ENCODE measurements at places on chromosomes 5 and 9. TPM values are rescaled to one million over a fixed set of nuclear protein-coding genes. Genes with fewer than 3 reads are reported as not detected.

- peaks cover 8% of the 10 kb centered on the region for H3K4me1 ChIP-seq
- H3K27me3 ChIP-seq: no peaks in the 10 kb centered on the region
- peaks cover 2% of the 10 kb centered on the region for H3K36me3 ChIP-seq
These were observed 10.2 kb downstream of the ZNF169 start for GRCh38 chr9:94269264-94269663.

DNA sequence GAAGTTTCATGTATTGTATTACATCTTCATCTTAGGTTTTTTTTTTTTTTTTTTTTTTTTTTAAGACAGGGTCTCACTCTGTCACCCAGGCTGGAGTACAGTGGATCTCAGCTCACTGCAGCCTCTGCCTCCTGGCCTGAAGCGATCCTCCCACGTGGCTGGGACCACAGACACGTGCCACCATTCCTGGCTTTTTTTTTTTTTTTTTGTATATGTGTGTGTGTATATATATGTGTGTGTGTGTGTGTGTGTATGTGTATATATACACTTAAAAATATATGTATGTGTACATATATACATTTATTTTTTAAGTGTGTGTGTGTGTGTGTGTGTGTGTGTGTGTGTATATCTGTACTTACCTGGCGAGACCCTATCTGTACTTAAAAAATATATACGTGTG is 6.6 kb downstream of the DMXL1 start:
- no peak overlapping the region for H3K4me3 ChIP-seq
- H3K27ac ChIP-seq: no peak overlapping the region
- no peaks in the 10 kb centered on the region for H3K27me3 ChIP-seq
- no peak for DNase-seq
- peaks cover 6% of the 10 kb centered on the region for H3K36me3 ChIP-seq

DNA sequence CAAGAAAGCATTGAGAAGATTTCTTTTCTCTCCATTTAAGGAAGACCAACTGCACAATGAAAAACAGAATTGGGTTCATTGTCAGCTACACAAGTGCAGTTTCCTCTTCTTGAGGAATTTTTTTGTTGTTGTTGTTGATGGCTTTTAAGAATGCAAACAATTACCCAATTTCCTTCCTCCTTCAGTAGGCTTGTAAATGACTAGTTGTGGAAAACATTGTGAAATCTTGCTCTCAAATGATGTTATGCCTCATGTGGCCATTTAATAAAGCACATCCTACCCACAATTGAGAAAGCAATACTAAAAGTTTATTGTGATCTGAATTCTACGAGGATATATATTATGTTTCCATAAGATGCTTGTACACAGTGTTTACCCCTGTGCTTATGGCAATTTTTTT is 171.6 kb downstream of the FAM174A start:
- no peak for DNase-seq
- H3K36me3 ChIP-seq: no peaks in the 10 kb centered on the region
- H3K4me3 ChIP-seq: no peak overlapping the region
- peaks cover 4% of the 10 kb centered on the region for H3K27me3 ChIP-seq

DNA sequence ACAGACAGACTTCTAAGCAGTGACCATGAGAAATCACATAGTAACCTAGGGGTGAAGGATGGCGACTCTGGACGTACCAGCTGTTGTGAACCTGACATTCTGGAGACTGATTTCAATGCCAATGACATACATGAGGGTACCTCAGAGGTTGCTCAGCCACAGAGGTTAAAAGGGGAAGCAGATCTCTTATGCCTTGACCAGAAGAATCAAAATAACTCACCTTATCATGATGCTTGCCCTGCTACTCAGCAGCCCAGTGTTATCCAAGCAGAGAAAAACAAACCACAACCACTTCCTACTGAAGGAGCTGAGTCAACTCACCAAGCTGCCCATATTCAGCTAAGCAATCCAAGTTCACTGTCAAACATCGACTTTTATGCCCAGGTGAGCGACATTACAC is 38.0 kb upstream of the CCDC152 start:
- peaks cover 6% of the 10 kb centered on the region for H3K27me3 ChIP-seq
- no peak overlapping the region for H3K27ac ChIP-seq
- H3K4me1 ChIP-seq: peaks cover 14% of the 10 kb centered on the region
- no peak for DNase-seq

- no peaks in the 10 kb centered on the region for H3K4me1 ChIP-seq
- H3K36me3 ChIP-seq: no peaks in the 10 kb centered on the region
- H3K27ac ChIP-seq: no peak overlapping the region
- DNase-seq: no peak
- H3K27me3 ChIP-seq: peaks cover 20% of the 10 kb centered on the region
These were observed 237.4 kb downstream of the GOLPH3 start for GRCh38 chr5:31936683-31937082.

DNA sequence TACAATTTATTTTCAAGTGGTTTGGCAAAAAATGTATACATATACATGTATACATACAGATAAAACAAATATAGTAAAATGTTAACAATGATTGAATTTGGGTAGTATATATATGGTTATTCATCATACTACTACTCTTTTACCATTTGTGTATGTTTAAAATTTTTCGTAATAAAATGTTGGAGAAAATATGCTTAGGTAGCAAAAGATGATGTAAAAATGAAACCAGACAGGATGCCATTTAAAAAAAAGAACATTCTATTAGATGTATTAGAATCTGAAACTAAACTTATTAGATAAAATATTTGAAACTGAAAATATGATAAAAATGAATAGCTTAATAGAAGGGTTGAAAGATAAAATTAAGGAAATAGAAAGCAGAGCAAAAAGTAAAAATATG is 144.9 kb upstream of the FER start:
- no peak overlapping the region for H3K27ac ChIP-seq
- H3K36me3 ChIP-seq: no peaks in the 10 kb centered on the region
- no peak for DNase-seq
- peaks cover 4% of the 10 kb centered on the region for H3K4me1 ChIP-seq
- H3K27me3 ChIP-seq: peaks cover 21% of the 10 kb centered on the region

DNA sequence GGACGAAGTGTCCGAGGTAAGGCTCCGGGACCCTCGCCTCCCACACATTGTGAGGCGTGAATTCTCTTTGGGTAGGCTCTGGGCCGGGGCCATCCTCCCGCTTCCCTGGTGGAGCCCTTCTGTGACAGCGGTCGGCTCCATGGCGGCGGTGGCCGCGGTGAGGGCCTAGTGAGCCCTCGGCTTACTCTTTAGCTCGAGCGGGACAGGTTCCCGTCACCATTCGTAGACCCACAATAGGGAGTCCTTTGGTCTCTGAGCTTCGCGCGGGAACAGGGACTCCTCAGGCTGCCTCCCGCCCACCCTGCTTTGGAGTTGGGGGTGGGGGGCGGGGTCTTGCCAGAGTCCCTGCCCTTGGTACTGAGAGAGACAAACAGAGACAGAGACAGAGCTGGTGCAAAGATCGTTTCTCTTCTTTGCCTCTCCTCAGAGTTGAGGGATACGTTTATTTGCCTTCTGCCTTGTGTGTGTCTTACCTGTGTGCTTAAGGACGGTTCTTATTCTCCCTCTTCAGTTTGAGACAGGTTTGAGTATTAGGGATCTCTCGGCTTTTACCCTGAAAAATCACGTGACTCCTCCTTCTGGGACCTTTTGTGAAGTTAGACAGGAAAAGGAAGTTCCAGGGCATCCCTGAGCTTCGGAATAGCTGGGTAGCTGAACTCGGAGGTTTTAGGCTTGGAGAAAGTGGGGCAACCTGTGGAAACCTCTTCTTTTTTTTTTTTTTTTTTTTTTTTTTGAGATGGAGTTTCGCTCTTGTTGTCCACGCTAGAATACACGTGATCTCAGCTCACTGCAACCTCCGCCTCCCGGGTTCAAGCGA is 833 bp downstream of the ANKHD1 start:
- DNase-seq: peak; percentile 48
- H3K36me3 ChIP-seq: no peaks in the 10 kb centered on the region
- H3K4me3 ChIP-seq: no peak overlapping the region
- no peak overlapping the region for H3K27ac ChIP-seq

DNA sequence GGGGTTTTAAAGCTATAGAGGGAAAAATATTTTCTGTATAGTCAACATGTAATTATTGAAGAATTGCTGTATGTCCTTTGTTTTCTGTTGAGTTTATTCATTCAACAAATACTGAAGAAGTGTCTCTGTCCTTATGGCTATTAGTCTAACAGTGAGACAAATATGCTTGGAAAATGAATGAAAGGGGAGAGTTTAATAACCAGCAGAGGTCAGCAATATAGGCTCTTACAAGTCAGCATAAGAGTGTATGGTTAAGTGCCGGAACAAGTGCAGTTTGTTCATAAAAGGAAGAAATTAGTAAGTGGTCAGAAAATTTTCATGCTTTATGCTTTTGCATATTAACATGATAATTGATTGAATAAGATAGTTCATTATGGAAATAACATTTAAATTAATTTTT is 3.6 kb downstream of the SCAMP1 start:
- no peaks in the 10 kb centered on the region for H3K36me3 ChIP-seq
- no peak for DNase-seq
- peaks cover 36% of the 10 kb centered on the region for H3K4me1 ChIP-seq
- H3K4me3 ChIP-seq: no peak overlapping the region
- no peaks in the 10 kb centered on the region for H3K27me3 ChIP-seq

DNA sequence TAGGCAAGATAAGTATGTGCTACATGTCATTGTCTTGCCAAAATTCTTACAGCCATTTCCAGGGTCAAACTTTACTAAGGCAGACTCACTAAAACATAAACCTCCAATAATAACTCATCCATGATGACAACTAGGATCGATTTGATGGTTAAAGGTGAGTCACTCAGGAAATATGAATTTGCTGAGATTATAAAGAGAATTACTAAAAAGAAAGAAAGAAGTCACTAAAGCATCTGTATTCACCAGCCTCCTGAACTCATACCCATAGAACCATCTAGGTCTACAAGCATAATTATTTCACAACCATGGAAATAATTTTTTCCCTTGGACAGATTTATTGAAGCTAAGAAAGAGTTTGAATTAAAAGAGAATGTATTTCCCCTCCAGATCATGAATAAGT is 258.6 kb downstream of the TLE1 start:
- no peak for DNase-seq
- H3K4me1 ChIP-seq: no peaks in the 10 kb centered on the region
- no peak overlapping the region for H3K4me3 ChIP-seq
- no peaks in the 10 kb centered on the region for H3K36me3 ChIP-seq
- H3K27ac ChIP-seq: no peak overlapping the region

- H3K27me3 ChIP-seq: no peaks in the 10 kb centered on the region
- H3K27ac ChIP-seq: no peak overlapping the region
- no peak for DNase-seq
These were observed 29.6 kb upstream of the TESK1 start for GRCh38 chr9:35575478-35575877.

- no peak for DNase-seq
- peaks cover 14% of the 10 kb centered on the region for H3K4me1 ChIP-seq
- no peak overlapping the region for H3K27ac ChIP-seq
- H3K27me3 ChIP-seq: peaks cover 22% of the 10 kb centered on the region
These were observed 265.2 kb downstream of the MAST4 start for GRCh38 chr5:66861402-66861801.

DNA sequence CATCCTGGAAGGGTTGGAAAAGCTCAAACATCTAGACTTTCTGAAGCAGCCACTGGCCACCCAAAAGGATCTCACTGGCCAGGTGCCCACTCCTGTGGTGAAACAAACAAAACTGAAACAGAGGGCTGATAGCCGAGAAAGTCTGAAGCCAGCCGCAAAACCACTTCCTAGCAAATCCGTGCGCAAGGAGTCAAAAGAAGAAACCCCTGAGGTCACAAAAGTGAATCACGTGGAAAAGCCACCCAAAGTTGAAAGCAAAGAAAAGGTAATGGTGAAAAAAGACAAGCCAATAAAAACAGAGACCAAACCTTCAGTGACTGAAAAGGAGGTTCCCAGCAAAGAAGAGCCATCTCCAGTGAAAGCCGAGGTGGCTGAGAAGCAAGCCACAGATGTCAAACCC is 87.6 kb downstream of the MAP1B start:
- no peak overlapping the region for H3K27ac ChIP-seq
- no peak for DNase-seq
- H3K4me3 ChIP-seq: peak overlapping the region; percentile 1
- peaks cover 31% of the 10 kb centered on the region for H3K27me3 ChIP-seq
- H3K36me3 ChIP-seq: no peaks in the 10 kb centered on the region
- peaks cover 10% of the 10 kb centered on the region for H3K4me1 ChIP-seq

DNA sequence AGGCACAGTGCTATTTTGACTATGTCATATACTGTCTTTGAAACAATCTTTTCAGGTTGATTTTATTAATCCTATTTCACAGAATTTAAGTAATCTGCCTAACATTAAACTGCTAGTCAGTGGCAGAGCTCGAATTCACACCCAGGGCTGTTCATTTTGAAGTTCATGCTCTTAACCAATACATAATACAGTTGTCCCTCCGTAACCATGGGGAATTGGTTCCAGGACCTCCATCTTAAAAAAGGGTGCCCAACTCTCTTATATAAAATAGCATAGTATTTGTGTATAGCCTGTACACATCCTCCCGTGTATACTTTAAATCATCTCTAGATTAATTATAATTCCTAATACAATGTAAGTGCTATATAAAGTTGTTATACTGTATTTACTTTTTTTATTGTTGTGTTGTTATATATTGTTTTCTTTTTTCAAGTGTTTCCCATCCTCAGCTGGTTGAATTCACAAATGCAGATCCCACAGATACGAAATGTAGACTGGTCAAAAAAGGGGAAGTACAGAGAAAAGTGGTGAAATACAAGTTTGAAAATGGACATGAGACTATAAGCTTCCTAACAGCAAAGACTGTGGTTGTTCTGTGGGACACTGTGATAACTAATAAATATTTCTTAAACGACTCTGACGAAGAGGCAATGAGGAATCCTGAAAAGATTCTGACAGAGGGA is 18.3 kb downstream of the RFX3 start:
- H3K27ac ChIP-seq: peak overlapping the region; percentile 93
- no peaks in the 10 kb centered on the region for H3K27me3 ChIP-seq
- no peak overlapping the region for H3K4me3 ChIP-seq
- peaks cover 22% of the 10 kb centered on the region for H3K4me1 ChIP-seq
- no peak for DNase-seq

GRCh38 chr5:142857405-142857804 is 87.2 kb downstream of the ARHGAP26 start:
- H3K4me3 ChIP-seq: no peak overlapping the region
- DNase-seq: no peak
- H3K27me3 ChIP-seq: no peaks in the 10 kb centered on the region
- H3K27ac ChIP-seq: peak overlapping the region; percentile 21

DNA sequence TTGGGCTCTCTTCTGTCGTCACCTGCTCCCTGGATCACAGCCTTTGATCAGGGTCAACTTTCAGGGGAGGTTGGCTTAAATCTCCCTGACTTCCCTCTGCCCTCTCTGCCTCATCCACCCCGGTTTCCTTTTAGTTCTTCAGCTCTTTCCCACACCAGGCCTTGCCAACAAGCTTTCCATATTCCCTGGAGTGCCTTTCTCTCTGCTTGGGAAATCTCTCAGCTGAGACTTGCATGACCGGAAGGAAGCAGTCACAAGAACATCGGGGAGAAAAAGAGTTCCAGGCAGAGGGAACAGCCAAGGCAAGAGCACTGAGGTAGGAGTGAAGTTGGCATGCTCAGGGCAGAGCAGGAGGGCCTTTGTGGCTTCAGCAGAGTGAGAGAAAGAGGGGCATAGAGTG is 88.4 kb upstream of the HSPA9 start:
- H3K27ac ChIP-seq: no peak overlapping the region
- no peaks in the 10 kb centered on the region for H3K36me3 ChIP-seq
- H3K4me1 ChIP-seq: peaks cover 31% of the 10 kb centered on the region
- H3K27me3 ChIP-seq: peaks cover 84% of the 10 kb centered on the region
- H3K4me3 ChIP-seq: peak overlapping the region; percentile 33

GMCL2 gene
- total RNA-seq: not detected

CKMT2 gene
- not detected for total RNA-seq

CCNJL gene
- not detected for total RNA-seq

TRIM7 gene
- 2.2 TPM for total RNA-seq

FOXD4L6 gene
- total RNA-seq: not detected

CER1 gene
- not detected for total RNA-seq

CDKN2B gene
- 2.0 TPM for total RNA-seq

MYO10 gene
- 0.25 TPM for total RNA-seq

PDE6A gene
- not detected for total RNA-seq

Data from T-helper 17 cell (primary cell).